ENCODE measurements at places on chromosomes 11 and 22.

DNA sequence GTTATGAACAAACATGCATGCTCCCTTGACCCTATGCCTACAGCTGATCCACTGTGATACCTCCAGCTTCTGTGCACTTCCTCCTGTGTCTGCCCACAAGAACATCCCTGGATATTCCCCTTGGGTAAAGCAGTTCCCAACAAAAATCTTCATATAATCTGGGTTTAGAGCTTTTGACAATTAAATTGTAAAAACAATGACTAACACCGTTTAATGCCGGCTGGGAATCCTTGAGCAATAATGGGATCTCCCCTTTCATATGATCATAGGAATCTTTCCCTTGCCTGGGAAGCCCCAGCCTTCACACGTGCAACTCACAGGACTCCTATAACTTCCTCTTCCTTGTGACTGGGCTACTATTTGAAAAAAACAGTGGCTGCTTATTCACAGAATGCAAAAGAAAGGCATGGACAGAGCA is 6.3 kb upstream of the ZC3H12C start:
- no peak for DNase-seq

- DNase-seq = no peak
Measured at GRCh38 chr11:121463689-121464335, 11.0 kb upstream of the SORL1-AS1 start.

GRCh38 chr11:70482529-70482917 is 84.2 kb downstream of the CTTN start:
- DNase-seq = no peak

DNA sequence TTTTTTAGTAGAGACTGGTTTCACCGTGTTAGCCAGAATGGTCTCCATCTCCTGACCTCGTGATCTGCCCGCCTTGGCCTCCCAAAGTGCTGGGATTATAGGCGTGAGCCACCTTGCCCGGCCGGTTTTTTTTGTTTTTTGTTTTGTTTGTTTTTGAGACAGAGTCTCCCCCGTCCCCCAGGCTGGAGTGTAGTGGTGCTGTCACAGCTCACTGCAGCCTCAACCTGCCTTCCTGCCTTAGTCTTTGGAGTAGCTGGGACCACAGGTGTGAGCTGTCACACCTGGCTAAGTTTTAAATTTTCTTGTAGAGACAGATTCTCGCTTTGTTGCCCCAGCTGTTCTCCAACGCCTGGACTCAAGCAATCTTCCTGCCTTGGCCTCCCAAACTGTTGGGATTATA is 3.2 kb downstream of the PPIL2 start:
- no peak for DNase-seq

DNA sequence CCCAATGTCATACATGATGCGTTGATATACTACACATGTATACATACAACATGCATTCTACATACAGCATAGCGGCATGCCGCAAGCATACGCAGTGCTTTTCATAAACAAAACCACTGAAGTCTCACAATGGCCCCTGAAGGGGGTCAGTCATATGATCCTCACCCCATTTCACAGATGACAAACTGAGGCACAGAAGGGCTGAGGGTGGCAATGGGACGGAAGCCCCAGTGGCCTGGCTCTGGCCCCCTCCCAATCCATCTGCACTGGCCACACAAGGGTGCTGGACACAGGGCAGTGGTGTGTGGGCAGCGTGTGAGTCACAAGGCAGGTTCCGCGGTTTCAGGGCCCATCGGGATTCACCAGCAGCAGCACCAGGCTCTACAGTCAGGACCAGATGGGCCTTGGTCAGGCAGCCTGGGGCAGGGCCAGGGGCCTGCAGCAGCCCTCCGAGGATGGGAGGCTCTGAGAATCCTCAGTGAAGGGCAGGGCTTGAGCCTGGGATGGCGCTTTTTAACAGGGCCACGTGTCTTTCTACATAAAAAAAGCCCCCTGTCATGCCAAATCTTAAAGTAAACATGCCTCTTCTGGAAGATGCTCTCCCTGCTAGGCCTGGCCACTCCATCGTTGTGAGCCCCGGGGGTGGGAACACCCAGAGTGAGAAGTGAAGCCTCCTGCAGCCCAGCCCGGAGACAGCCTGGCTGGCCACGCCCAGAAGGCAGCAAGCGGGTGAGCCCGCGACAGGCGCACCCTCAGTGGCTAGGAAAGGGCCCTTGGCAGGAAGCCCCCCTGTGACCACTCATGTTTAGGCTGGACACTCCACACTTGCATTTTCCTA is 206.5 kb downstream of the CTTN start:
- DNase-seq = no peak

GRCh38 chr11:131288521-131289091 is 81.8 kb upstream of the NTM start:
- no peak for DNase-seq

DNA sequence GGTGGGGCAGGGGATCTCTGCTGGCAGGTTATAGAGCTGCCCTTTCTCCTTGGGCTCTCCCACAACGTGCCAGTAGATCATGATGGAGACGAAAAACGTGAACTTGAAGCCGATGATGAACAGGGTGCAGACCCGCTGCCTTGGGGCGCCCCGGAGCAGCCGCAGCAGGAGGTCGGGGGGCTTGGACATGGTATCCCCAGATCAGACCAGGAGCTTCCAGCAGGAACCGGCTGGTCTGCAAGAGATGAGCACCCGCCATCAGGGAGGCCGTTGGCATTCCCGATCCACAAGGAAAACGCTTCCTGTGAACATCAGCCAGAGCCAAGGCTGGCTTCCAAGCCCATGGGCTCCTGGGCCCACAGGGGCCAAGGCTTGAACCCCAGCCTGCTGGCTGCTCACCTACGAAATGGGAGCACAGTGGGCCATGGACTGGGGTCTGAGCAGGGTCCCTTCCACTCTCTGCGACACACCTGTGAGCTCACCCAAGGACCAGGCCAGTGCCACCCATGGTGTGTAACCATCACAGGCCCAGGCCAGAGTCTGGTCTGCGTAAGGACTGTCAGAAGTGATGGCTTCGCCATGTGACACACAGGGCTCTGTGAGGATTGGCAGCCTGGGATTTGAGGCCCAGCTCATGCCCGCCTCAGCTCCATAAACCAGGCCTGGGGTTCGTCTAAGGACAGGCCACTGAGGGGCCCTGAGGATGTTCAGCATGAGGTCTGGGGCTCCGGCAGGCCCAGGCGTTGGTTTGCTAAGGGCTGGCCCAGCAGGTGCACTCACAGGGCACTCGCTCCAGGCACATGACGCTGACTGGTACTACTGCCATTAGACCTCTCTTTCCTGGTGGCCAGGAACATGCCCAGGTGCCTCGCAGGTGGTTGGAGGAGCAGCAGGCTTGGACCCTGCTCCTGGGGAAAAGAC is 26.6 kb downstream of the A4GALT start:
- no peak for DNase-seq

DNA sequence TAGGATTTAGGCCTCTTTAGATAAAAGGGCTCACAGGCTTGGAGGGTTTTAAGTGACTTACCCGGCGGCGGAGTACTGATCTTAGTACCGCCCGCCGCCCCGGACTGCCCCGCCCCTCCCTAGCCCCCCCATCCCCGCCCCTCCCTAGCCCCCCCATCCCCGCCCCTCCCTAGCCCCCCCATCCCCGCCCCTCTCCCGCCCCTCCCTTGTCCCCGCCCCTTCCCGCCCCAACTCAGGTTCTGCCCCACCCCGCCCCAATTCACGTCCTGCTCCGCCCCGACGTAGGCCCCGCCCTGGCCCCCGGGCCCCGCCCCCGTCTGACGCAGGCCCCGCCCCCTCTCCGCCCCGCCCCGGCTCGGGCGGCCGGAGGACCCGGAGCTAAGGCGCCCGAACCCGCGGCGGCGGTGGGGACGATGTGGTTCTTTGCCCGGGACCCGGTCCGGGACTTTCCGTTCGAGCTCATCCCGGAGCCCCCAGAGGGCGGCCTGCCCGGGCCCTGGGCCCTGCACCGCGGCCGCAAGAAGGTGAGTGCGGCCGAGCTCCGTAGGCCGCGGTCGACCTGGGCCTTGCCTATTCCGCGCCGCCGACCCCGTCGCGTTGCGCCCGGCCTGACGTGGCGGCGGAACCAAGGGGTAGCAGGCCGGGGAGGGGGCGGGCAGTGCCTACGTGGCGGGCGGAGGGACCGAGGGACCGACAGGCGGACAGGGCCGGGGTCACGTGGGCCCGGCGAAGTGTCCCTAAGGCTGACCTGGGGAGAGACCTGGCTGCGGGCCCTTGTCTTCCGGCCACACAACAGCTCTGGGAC is at the start of gene SCYL1:
TSS of gene SCYL1 (plus strand) at position 343 of the 805 bp plus-strand sequence. CDS start at position 414, 71 bp downstream.
- DNase-seq = no peak

- no peak for DNase-seq
Measured at GRCh38 chr11:102061276-102061675, 14.0 kb downstream of the CFAP300 start.

GRCh38 chr11:115695677-115696364 is 191.6 kb upstream of the CADM1 start:
- DNase-seq = no peak

DNA sequence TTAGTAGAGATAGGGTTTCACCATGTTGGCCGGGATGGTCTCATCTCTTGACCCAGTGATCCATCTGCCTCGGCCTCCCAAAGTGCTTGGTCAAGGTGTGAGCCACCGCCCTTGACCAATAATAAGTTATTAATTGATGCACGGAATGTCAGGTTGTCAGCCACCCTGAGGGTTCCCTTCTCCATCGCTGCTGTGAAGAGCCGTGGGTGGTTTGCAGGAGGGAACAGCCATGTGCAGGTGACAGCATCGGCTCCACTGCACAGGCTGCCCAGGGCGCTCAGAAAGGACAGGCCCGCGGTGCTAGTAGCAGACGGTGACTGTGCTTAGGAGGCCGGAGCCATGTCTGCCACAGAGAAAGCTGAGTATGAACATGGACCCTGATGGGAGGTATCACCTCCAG is 814.0 kb downstream of the BRD1 start:
- DNase-seq = no peak

DNA sequence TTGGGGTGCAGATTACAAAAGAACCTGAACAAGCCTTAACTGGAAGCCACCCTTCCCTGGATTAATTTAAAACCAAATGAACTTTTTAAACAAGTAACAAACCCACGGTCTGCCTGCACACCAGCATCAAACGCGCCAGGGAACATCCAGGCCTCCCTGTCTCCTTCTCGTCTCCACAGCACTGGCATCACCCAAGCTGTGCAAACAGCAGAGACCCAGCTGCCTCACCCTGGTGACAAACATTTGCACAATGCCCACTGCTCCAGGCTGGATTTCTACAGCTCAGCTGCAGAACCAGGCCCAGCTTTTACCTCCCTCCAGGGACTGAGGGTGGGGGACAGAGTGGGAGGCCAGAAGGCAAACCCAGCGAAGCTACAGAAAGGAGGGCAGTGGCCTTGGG is 7.0 kb downstream of the RPL3 start:
- no peak for DNase-seq

DNA sequence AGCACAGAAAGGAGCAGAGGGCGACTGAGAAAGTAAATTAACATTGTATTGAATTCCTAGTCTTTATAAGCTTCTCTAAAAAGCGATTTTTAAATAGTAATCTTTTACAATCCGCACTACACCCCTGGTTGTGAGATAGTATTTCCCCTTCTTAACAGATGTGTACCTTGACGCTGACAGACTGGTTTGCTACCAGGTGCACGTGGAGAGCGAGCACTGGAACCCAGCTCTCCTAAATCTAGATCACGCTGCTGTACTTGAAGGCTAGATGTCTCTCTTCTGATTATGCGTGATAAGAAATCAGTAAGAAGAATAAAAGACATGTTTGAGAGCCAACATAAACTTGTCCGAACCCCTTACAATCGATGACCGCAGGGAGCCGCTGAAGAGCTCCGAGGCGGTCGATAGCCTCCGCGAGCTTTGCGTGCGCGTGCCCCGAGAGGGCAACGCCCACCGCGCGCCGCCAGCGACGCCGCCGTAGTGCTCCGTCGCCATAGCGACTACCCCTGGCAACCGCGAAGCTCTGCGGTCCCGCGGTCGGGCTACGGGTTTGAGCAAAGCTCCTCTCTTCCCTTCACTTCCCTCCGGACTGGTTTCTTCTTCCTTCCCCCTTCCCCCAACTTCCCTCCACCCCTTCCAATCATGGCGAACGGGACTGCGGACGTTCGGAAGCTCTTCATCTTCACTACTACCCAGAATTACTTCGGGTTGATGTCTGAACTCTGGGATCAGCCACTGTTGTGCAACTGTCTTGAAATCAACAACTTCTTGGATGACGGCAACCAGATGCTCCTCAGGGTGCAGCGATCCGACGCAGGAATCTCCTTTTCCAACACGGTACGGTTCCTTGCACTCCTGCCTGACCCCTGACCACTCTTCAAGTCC is at the start of gene DYNC2H1:
TSS of gene DYNC2H1 (plus strand) at position 494 of the 885 bp plus-strand sequence. CDS start at position 643, 149 bp downstream.
- peak; percentile 82 for DNase-seq

DNA sequence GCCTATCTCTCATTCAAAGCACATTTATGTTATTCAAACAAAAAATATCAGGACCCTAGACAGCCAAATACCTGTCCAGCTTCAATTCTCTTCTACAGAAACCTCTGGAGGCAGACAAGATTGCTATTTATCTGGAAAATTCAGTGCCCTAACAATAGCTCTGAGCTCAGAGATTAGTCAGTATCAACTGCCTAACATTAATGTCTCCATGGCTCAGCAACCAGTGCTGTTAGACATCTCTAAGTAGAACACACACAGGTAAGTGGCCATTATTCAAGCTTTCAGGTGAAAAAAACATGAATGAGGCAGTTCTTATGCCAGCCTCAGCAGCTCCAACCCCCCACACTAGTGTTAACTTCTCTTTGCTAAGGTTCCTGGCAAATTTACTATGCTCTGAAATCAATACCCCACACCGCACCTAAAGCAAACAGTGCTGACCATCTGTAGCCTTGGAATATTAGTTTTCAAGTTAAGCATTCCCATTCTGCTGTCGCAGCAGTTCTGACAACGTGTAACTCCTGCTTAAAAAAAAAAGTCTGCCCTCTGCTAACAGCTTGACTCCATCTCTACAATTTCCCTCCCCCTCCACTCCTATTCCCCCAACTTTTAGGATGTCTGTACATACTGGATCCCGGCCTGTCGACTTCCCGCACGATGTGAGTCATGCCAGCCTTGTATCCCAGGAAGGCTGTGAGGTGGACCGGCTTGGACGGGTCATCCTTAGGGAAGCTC is 1.5 kb downstream of the RPL3 start:
- DNase-seq = no peak

DNA sequence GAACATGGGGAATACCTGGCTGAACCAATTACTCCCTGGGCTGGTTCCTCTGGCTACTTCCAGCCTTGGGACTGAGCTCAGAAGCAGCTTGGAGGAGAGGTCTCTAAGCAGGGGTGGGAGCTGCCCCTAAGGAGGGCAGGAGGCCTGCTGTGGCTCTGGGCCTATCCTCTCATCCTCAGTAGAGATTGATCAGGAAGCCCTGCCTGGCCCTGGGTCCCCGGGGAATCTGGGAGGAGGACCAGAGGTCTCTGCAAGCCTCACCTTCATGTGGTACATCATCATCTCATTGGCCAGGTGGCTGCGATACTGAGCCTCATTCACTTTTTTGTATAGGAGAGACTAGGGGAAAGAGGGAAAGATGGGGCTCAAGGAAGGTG is 91.1 kb downstream of the PDE2A start:
- DNase-seq = no peak
